Body of pancreas (tissue), 4 donors: ENCODE measurements at places on chromosomes 3 and 15. TPM values are rescaled to one million over a fixed set of nuclear protein-coding genes. Genes with fewer than 3 reads are reported as not detected.

The GABRR3 gene
- total RNA-seq, result not detected

The LEKR1 gene
- total RNA-seq, result 1.3 TPM

The TMC3 gene
- total RNA-seq, result 0.33 TPM

The MSL2 gene
- 19.2 TPM for total RNA-seq

The UPK1B gene
- 6.6 TPM for total RNA-seq

DNA sequence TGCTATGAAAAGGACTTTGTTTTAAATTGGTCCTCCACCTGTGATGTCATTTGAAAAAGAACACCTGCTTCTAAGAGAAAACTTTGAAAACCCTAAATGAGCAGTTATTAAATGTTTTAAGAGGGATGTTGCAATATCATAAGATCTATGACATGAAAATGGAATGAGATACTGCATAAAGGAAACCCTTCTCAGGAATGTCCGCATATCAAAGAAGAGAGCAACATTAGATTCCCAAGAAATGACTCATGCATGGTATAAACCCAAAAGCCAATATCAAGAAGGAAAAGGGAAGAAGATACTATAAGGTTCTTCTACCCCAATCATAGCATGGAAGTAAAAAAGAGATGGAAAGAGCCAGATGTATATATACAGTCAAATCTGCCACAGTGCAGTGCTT, 627.5 kb upstream of the LMCD1 start:
- DNase-seq, result no peak

- DNase-seq, result no peak
Measured at GRCh38 chr3:154943981-154944380, 136.1 kb upstream of the MME start.

DNA sequence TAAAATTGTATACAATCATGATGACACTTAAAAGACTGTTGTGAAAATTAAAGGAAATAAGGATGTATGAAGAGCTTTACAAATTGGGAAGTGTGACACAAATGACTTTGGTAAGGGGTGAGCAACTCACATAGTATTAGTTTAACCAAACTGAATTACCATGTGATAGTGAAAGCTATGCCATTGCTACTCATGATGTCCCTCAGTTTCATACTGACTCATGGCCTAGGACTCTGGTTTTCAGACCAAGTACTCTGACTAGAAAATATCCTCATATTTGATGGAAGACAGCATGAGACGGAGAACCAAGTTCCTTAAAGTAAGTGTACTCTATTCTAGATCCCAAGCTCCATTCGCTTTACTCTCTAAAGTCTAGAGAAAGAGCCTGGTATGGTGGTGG, 203.2 kb upstream of the ICE2 start:
- no peak for DNase-seq

DNA sequence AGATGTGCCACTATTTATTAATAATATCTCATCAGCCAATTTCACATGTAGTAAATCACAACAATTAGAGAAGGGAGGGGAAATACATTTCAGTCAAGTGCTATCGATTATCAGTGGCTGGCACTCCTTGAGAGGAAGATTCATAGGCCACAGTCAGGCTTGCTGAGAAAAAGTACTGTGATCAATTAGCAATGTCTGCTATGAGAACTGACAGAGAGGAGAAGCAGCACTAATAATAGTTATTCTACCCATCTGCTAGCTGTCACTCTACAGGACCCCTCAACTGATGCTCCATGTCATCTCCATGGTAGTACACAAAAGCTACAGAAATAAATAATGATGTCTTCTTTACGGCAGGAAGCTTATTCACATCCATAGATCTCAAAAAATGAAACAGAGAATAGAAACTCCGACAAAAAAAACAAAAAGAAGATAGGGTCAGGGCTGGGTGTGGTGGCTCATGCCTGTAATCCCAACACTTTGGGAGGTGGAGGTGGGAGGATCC, 351.3 kb downstream of the FOXP1 start:
- no peak for DNase-seq

DNA sequence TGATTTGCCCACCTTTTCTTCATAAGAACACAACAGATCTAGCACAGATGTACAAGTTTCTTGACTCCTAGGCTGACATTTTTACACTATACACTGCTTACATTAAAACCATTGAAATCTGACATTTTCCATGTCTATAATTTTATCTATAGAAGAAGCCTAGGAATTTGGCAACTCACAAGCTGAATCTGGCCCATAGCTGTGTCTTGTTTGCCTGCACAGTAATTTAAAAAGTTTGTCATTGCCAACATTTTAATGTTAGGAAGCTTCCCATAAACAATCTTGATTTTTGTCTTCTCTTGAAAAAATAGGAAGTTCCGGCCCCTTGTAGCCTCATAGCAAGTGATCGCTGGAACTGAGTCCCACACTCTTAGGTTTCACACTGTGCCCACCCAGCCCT, 394.6 kb upstream of the AZI2 start:
- no peak for DNase-seq

DNA sequence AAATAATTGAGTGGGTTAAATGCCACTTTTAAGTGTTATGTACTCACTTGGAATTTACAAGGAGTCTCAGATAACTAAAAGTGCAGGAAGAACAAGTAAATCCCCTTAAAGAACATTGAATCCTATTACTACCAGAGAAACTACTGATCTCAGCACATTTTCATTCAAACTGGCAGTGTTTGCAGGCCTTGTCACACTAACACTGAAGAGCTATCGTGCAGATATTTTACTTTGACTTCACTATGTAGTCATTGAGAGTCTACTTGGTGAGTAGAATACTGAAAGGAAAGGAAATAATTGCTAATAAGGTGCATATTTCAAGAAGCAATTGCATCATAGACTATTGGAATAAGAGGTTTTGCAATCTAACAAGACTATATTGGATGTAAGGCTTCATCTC, 721.4 kb upstream of the CBLB start:
- DNase-seq, result no peak

DNA sequence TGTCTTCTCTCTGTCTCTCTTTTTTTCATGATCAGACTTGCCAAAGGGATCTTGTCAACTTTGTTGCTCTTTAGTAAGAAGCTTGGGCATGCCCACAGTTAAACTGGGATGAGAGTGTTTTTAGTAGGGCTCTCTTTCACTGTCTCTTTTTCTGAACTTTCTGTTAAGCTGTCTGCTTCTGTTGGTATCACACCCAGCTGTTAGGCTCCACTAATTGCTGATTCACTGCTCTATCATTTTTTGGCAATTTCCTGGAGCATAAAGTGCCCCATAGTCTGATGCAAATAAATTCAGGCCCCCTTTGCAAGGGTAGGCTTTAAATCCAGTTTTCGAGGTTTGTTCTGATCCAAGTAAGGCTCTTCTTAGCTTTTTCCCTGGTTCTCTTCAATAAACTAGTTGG, 360.4 kb upstream of the ADAMTS9 start:
- no peak for DNase-seq

DNA sequence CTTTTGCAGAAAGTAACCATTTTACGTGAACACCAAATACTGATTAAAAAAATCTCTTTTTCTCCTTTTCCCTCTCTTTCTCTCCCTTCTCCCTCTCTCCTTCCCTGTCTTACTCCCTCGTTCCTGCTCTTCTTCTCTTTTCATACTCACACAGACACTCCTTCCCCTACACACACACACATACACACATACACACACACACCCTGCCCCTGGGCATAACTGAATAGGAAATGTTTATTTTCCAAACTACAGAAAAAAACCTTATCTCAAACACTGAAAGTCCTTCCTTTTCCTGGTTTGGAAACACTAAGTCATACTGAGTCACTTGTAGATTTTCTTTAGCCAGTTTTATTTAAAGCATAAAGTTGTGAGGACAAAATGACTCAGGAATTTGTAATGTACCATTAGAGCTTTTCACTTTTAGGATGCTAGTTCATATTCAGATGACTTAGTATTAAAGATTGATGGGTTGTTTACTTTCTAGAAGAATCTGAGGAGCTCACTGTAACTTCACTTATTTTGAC, 62.4 kb downstream of the MBNL1 start:
- no peak for DNase-seq

DNA sequence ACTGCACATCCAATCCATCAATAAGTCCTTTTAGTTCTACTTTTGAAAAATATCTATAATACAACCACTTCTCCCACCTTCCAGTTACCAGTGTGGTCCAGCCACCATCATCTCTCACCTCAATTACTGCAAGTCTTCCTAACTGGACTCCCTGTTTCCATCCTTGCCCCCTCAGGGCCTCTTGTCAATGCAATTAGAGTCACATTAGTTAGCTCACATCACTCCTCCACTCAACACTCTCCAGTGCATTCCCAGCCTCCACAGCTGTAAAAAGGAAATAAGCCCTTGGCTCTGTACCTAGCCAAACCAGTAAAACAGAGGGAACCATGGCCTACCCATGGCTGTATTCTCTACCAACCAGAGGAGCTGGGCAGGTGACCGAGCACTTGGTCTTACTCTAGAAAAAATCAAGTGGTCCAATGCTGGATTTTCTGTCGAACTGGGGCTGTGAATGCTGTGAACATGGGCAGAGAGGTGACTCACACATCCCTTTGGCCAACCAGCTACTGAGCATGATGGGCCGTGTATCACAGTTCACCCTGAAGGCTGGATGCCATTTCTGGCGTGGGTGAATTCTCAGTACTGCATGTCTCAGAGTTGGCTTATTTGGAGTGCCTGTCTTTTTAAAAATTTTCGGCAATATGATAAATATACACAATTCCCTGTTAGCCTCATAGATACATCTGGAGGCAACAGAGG, 62.5 kb upstream of the C15orf61 start:
- DNase-seq, result no peak

GRCh38 chr15:82873000-82873680, 63.7 kb downstream of the WHAMM start:
- no peak for DNase-seq

DNA sequence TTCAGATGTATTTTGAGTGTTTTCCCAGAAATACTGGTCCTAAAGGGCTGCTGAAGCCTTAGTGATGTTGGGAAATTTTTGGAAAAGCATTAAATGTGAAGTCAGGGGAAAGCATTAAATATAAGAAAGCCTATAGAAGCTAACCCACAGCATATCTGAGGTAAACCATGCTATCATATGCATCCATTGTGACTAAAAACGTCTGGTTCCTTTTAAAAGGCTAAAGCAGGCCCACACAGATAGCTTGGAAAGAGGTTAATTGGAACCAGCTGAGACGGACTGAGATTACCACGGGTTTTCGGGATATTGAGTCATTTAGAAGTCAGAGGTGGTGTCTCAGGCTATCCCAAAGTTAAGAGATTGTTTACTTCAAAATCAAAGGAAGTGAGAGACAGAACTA, 78.2 kb downstream of the CYP19A1 start:
- no peak for DNase-seq

GRCh38 chr3:177349384-177349783, 152.1 kb upstream of the TBL1XR1 start:
- no peak for DNase-seq
